ENCODE measurements at places on chromosomes 11 and 22.

- DNase-seq: no peak
Measured at GRCh38 chr11:65851811-65852507, 6.0 kb downstream of the CFL1 start.

DNA sequence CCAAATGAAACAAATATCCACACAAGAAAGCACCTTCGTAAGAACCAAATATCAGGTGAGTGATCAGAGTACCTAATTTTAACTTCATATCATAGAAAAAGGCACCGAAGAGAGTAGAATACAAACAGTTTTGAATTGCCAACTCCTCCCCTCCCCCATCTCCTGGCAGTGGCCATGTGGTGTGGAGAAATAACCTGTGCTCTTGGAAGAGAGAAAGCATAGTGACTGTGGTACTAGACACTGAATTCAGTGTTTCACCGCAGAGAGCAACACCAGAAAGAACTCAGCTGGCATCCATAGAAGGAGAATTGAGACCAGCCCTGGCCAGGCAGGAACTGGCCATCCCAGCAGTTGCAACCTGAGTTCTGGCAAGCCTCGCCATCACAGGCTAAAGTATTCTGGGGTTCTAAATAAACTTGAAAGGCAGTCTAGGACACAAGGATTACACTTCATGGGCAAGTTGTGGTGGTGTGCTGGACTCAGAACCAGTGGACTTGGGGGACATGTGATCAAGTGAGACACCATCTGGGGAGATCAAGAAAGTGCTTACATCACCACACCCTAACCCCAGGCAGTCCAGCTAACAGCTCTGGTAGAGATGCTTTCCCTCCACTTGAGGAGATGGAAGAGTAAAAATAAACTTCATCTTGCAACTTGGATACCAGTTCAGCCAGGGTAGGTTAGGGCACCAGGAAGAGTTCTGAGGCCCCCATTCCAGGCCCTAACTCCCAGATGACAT, 1003.2 kb downstream of the NTM start:
- DNase-seq: no peak

DNA sequence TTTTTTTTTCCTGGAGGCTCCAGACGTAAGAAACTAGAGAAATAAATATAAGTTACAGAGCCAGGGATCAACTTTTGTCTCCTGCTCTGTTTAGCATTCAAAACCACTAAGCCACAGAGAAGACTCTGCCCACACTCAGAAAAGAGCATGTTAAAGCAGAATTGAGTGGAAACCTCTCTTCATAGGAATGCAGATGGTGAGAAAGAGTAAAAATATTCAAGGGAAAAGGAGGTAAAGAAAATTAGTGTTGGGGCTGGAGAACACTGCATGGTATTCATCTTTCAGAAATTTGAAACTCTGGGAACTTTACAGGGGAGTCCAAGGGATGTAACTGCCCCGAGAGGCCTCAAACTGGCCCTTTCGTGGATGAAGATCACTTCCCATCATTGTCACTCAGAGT, 65.1 kb downstream of the CLMP start:
- DNase-seq: no peak

DNA sequence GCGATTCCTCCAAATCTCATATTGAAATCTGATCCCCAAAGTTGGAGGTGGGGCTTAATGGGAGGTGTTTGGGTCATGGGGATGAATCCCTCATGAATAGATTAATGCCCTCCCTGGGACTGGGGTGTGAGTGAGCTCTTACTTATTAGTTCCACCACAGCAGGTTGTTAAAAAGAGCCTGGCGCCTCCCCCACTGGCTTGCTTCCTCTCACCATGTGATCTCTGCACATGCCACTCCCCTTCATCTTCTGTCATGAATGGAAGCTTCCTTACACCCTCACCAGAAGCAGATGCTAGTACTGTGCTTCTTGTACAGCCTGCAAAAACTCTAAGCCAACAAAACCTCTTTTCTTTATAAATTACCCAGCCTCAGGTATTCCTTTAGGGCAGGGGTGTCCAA, 8.8 kb downstream of the RRAS2 start:
- DNase-seq: no peak

- DNase-seq: no peak
Measured at GRCh38 chr11:115598257-115598901, 94.2 kb upstream of the CADM1 start.

Data from neuronal stem cell (in vitro differentiated cells).